Urothelium cell line (cell line): ENCODE measurements at places on chromosomes 5 and 9.

GRCh38 chr9:98236901-98237487, 18.5 kb downstream of the TBC1D2 start:
- no peak for DNase-seq

GRCh38 chr5:135484674-135485086, 32.5 kb upstream of the TIFAB start:
- no peak for DNase-seq

DNA sequence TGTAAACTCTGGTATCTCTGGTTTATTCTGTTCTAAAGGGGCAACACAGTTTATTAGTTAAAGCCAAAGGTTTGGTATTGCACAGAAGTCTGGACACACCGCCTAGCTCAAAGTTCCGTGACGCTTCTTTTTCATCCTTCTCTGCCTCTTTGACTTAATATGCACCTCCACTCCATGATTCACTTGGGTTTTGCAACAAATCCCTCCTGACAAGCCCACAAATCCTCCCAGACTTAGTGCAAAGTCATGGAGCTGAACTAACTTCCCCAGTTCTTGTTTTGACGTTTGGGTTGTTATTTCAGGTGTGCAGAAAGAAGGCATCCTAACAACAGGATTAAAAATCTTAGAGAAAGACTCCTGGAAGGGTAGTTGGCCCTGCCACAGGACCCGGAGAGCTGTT, 441.6 kb upstream of the DMAC1 start:
- no peak for DNase-seq

DNA sequence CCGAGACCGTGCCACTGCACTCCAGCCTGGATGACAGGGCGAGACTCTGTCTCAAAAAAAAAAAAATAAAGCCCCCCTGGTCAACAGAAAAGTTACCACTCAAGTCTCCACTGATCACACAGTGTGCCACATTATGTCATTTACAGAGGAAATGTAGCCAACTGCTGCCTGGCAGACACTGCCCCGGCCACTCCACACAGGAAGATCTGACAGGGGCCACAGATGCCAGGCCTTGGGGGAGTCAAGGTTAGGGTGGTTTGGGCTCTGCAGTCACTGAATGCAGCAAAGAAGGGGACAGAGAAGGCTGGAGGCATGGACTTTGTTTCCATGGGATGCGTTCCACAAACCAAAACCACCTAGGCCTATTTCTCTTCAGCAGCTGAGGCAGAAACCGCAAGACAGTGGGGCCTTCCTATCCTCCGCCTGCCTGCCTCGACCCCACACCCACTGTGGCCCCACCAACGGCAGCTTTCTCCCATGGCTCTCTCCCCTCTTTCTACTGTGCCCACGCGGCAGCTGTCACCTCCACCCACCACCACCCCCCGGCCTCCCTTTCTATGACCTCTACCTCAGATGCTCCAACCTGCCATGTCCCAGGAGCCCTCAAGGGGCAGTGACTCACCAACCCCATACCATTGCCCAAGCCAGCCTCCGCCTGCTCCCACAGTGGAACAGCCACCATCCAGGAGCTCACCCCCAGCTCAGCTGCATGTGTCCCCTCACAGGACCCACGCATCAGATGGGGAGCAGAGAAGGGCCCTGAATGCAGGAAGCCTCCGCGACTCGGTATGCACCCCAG, 12.4 kb downstream of the IPPK start:
- no peak for DNase-seq

DNA sequence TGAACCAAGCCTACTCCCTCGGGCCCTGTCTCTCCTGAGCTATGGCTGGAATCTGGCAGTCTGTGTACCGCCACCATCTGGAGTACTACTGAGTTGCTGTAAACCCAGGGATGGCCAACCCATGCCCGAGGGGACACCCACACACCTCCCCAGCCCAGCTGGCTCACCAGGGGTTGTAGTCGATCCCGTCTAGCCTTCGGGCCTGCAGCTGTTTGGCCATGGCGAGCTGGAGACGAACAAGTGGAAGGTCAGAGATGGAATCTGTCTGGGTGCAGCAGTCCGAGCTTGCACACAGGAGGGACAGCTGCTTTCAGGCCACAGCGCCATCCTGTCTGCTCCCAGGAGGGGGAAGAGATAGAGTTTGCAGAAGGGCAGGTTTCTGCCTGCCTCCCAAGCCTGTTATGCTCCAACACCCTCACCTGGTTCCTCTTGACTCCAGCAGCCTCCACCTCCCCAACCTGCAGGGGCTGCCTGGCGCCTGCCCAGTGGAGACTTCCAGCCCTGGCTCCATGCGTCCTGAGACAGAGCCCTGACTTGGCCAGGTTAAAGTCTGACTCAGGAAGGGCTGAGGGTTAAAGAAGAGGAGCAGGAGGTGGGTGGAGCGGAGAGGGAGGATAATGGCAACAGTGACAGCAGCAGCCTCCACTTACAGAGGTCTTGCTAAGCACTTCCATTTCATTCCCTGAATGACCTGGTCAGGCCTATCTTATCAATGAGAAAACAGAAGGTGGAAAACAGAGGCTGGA, 15.8 kb upstream of the SPOUT1 start:
- DNase-seq: no peak

- no peak for DNase-seq
Measured at GRCh38 chr5:143056339-143056704, 286.1 kb downstream of the ARHGAP26 start.

DNA sequence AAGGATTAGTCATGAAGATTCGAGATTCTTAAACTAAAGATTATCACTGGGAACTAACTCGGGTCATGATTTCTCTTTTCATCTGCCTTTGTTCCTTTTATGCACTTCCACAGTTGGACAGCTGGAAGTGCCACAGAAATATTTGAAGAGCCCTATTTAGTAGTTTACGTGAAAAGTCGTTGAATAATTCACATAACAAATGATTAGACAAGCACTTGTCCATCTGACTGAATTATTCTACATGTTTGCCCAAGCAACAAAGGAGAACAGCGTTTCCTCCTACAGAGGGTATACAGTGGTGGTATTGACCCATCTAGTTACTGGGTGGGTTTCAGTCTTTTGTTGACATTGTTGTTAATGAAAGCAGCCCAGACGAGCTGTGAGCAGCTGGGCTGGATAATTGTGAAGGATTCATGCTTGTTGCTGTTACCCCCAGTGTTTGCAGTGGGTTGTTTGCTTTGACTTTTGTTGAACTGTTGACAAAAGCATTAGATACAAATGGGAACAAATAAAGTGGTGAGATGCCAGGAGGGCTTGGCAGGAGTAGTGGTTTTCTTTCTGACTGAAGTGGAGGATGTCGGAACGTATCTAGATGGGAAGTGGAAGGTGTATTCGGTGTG, 96.2 kb downstream of the TLE4 start:
- no peak for DNase-seq
